T-helper 17 cell (primary cell): ENCODE measurements at places on chromosomes 1 and 21.

GRCh38 chr1:189662190-189662589, 815.5 kb downstream of the BRINP3 start:
- DNase-seq = no peak

DNA sequence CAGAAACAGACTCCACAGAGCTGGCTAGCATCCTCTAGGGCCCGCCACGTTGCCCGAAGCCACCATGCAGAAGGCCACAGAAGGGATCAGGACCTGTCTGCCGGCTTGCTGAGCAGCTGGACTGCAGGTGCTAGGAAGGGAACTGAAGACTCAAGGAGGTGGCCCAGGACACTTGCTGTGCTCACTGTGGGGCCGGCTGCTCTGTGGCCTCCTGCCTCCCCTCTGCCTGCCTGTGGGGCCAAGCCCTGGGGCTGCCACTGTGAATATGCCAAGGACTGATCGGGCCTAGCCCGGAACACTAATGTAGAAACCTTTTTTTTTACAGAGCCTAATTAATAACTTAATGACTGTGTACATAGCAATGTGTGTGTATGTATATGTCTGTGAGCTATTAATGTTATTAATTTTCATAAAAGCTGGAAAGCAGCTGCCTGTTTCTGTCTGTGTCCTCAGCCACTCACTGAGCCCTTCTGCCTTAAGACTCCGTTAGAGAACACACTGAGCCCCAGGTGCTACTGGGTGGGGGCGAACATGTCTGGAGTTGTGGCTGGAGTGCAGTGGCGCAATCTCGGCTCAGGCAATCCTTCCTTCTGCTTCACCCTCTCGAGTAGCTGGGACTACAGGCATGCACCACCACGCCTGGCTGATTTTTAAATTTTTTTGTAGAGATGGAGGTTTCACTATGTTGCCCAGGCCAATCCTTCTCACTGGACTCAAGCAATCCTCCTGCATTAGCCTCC, 14.8 kb downstream of the MFSD2A start:
- DNase-seq = no peak

DNA sequence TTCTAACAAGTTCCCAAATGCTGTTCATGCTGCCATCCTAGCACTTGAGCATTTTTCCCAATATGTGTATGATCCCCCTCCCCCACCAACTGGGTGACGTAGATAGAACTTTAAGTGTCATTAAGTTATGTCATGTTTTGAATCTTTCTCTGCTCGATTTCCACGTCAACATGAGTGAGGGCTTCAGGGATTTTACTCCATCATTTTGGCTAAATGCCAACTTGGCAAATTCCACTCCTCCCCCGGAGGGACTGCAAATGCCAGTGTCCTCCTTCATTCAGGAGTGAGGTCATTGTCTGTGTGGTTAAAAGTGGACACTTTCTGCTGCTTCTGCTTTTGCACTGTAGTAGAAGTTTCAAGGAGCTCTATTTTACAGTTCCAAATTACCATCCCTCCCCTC, 201.7 kb downstream of the FGGY start:
- no peak for DNase-seq

GRCh38 chr1:43229826-43230780, 39.7 kb upstream of the TMEM125 start:
- DNase-seq = no peak

- DNase-seq = no peak
These were observed 58.1 kb downstream of the SERBP1 start for GRCh38 chr1:67372136-67372535.

- no peak for DNase-seq
These were observed 326.8 kb downstream of the HHAT start for GRCh38 chr1:210655511-210655910.

GRCh38 chr1:153880962-153881361, 41.8 kb downstream of the GATAD2B start:
- no peak for DNase-seq

- DNase-seq = no peak
These were observed 30.2 kb upstream of the PRSS38 start for GRCh38 chr1:227785094-227785804.

DNA sequence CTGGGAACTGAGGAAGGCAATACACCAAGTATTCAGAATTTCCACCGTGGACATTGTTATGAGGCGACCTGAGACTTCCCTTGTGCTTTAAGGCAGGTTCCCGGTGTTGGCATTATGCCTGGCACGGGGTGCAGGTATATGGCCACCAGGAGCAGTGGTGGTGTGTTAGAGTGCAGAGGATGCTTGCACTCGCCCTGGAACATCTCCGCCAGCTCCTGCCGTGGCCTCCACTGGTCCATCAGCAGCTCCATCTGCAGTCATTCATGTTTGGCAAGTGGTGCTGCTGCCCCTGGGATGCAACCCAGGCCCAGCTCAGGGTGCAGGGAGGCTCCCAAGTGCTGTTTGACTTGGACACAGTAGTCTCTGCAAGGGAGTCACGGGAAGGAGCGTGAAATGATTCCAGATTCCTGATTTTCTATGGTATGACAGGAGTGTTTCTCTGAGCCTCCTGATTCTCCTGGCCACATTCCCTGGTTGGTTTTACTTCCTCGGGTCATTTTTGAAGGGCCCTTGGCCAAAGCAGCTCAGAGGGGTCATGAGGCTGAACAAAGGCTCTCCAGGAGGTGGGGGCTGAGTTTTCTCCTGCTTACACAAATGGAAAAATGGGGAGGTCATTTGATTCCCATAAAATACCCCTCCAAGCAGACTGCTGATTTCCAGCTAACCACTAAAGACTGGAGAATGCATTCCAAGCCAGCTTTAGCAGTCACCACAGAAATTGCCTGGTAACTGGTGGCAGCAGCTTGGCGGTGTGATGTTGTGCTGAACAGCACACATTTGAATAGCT, 60.4 kb upstream of the PSEN2 start:
- no peak for DNase-seq

GRCh38 chr1:150178548-150178947, 28.8 kb downstream of the PLEKHO1 start:
- DNase-seq = no peak
